ENCODE measurements at places on chromosomes 4 and X.

DNA sequence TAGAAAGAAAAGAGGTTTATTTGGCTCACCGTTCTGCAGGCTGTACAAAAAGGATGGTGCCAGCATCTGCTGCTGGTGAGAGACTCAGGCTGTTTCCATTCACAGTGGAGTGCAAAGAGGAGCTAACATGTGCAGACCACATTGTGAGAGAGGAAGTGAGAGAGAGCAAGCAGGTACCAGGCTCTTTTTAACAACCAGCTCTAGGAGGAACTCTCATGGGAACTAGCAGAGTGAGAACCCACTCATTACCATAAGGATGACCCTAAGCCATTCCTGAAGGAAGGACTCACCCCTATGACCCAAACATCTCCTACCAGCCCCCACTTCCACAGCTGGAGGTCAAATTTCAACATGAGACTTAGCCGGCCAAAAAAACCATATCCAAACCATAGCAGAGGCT, 158.6 kb upstream of the ADGRL3 start:
- H3K4me1 ChIP-seq = no peaks in the 10 kb centered on the region
- H3K36me3 ChIP-seq = no peaks in the 10 kb centered on the region
- no peak overlapping the region for H3K4me3 ChIP-seq
- no peak overlapping the region for H3K27ac ChIP-seq

GRCh38 chr4:26525136-26525770, 35.0 kb upstream of the CCKAR start:
- no peak overlapping the region for H3K4me3 ChIP-seq

DNA sequence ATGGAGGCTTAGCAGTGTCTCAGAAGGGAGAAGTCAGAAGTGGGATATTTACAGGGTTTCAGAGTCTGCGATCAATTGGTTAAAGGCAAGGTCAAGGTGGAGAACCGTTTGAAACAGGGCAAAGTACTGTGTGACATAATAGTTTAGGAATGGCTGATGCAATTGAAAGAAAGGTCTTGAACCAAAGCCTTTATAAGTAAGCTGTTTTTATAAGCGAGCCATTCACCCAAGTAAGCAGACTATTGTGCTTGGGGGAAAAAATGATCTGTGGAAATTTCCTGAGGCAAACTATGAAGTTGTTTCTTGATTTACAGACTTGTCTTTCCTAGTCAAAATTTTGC, 327.3 kb downstream of the CAMK2D start:
- no peaks in the 10 kb centered on the region for H3K27me3 ChIP-seq
- no peaks in the 10 kb centered on the region for H3K36me3 ChIP-seq
- DNase-seq = no peak
- no peak overlapping the region for H3K27ac ChIP-seq
- H3K4me1 ChIP-seq = no peaks in the 10 kb centered on the region

GRCh38 chrX:71532078-71532752, 689 bp upstream of the OGT start:
- no peak for DNase-seq
- peak overlapping the region; percentile 83 for H3K27ac ChIP-seq
- H3K36me3 ChIP-seq = no peaks in the 10 kb centered on the region
- H3K27me3 ChIP-seq = no peaks in the 10 kb centered on the region

DNA sequence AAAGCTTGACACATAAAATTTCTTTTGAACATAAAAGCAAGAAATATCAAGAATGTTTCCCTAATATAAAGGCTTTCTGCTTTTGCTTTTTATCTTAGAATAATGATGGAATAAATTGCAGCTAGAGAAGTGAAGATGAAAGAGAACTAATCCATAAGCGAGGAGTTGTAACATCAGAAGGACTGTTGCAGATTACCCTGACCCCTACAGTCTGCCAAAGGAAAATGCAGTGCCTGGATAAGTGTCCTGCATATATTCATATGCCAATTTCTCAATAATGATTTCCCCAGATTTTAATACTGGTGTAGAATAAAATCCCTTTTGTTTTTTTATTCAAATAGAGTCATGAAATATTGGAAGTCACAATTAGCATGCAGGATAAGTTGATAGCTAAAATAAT, 115.9 kb downstream of the MAGEC2 start:
- H3K4me1 ChIP-seq = no peaks in the 10 kb centered on the region
- no peak overlapping the region for H3K27ac ChIP-seq
- no peak overlapping the region for H3K4me3 ChIP-seq
- DNase-seq = no peak
- H3K36me3 ChIP-seq = no peaks in the 10 kb centered on the region

DNA sequence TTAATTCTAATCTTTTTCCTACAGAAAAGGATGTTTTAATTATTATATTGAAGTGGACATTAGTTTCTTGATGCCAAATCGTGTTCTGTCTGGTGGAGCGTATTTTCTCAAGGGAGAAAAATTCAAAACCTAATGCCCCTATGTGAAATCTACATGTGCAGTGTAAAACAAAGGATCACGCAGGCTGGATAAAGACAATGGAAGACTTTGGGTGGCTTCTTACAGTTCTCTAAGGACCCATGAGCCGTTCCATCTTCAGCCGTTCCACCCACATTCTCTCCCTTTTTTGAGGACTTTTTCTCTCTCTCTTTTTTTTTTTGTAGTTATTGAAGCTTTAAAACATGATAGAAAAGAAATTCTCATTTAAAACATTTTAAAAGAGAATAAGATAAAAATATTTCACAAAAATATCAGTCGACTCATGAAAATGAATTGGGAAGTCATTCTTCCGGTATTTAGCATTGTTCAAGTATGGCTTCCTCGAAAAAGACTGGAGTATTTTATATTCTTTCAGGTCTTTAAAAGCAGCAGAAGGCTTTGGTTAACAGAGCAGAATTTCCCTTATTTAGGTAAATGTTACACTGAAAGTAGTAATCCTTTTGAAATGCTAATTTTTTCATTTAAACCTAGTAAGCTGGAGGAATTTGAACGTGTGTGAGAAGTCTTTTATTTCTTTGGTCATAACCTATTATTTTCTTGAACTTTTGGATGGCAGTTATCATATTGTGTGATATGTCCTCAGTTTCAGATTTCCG, 11.0 kb downstream of the TENM3 start:
- DNase-seq = no peak
- no peaks in the 10 kb centered on the region for H3K36me3 ChIP-seq

DNA sequence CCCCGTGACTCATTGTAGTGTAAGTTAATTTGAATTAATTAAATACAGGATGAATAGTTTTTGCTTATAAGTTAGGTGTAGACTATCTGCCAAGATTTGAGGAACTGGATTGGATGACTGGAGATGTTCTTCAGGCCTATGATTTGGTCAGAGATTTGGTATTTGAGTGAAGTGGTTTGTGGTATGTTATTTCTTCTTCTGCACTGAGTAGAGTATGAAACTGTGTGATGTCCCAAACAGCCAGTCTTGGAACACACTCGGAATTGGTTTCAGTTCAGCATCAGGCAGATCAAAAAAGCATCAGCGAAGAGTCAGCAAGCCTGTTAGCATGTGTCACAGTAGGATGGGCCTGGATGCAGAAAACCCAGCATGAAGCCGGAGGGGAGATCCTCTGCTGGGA, 294.1 kb downstream of the ARHGAP10 start:
- no peak overlapping the region for H3K27ac ChIP-seq
- no peaks in the 10 kb centered on the region for H3K27me3 ChIP-seq
- peaks cover 8% of the 10 kb centered on the region for H3K36me3 ChIP-seq
- H3K4me3 ChIP-seq = no peak overlapping the region

- no peaks in the 10 kb centered on the region for H3K27me3 ChIP-seq
- H3K4me1 ChIP-seq = no peaks in the 10 kb centered on the region
- H3K36me3 ChIP-seq = no peaks in the 10 kb centered on the region
- no peak overlapping the region for H3K27ac ChIP-seq
- no peak for DNase-seq
These were observed 51.8 kb upstream of the JADE1 start for GRCh38 chr4:128757712-128758111.

- H3K4me3 ChIP-seq = no peak overlapping the region
- H3K36me3 ChIP-seq = no peaks in the 10 kb centered on the region
- no peaks in the 10 kb centered on the region for H3K4me1 ChIP-seq
- H3K27ac ChIP-seq = no peak overlapping the region
- H3K27me3 ChIP-seq = no peaks in the 10 kb centered on the region
These were observed 174.4 kb downstream of the RAB28 start for GRCh38 chr4:13309751-13310150.

- no peak for DNase-seq
- H3K4me1 ChIP-seq = peaks cover 1% of the 10 kb centered on the region
- no peaks in the 10 kb centered on the region for H3K36me3 ChIP-seq
- H3K27ac ChIP-seq = no peak overlapping the region
- H3K4me3 ChIP-seq = no peak overlapping the region
- H3K27me3 ChIP-seq = no peaks in the 10 kb centered on the region
These were observed 71.4 kb downstream of the RGS12 start for GRCh38 chr4:3364199-3364598.

- no peaks in the 10 kb centered on the region for H3K36me3 ChIP-seq
- H3K27me3 ChIP-seq = no peaks in the 10 kb centered on the region
- no peak overlapping the region for H3K4me3 ChIP-seq
- DNase-seq = no peak
- H3K4me1 ChIP-seq = no peaks in the 10 kb centered on the region
These were observed 119.1 kb upstream of the CNKSR2 start for GRCh38 chrX:21255032-21255618.

DNA sequence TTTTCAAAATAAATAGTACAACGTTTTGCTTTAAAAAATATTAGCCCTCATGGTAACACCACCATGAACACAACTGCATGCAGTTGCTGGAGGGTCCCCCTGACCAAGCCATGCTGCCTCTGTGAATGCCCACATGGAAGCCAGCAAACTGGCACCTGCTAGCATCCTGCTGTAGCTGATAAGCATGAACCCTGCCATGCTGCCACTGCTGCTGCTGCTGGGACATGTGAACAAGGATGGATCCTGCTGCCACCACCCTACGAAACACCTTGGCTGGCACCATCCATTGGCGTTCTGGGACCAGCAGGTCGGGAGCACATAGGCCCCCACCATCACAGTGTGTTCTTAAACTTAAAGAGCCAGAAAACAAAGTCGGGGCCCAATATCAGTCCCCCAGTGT, 83.9 kb downstream of the SATL1 start:
- no peaks in the 10 kb centered on the region for H3K27me3 ChIP-seq
- H3K36me3 ChIP-seq = no peaks in the 10 kb centered on the region
- no peak overlapping the region for H3K27ac ChIP-seq
- H3K4me3 ChIP-seq = no peak overlapping the region

- no peak overlapping the region for H3K4me3 ChIP-seq
- H3K27me3 ChIP-seq = no peaks in the 10 kb centered on the region
- no peaks in the 10 kb centered on the region for H3K36me3 ChIP-seq
These were observed 39.2 kb downstream of the SEL1L3 start for GRCh38 chr4:25823632-25824031.

- DNase-seq = no peak
- peaks cover 3% of the 10 kb centered on the region for H3K4me1 ChIP-seq
- no peaks in the 10 kb centered on the region for H3K36me3 ChIP-seq
- no peak overlapping the region for H3K27ac ChIP-seq
These were observed 3.1 kb downstream of the AMOT start for GRCh38 chrX:112837531-112837930.

- H3K27ac ChIP-seq = no peak overlapping the region
- H3K36me3 ChIP-seq = no peaks in the 10 kb centered on the region
- no peaks in the 10 kb centered on the region for H3K27me3 ChIP-seq
- DNase-seq = no peak
- H3K4me3 ChIP-seq = no peak overlapping the region
These were observed 160.7 kb upstream of the LDB2 start for GRCh38 chr4:17058916-17059741.

GRCh38 chrX:143663755-143664154, 27.9 kb upstream of the SLITRK4 start:
- no peaks in the 10 kb centered on the region for H3K27me3 ChIP-seq
- no peak for DNase-seq
- H3K4me1 ChIP-seq = no peaks in the 10 kb centered on the region

- no peak overlapping the region for H3K27ac ChIP-seq
- no peak overlapping the region for H3K4me3 ChIP-seq
- no peak for DNase-seq
- H3K27me3 ChIP-seq = no peaks in the 10 kb centered on the region
These were observed 44.9 kb upstream of the SLC25A31 start for GRCh38 chr4:127685292-127685691.

DNA sequence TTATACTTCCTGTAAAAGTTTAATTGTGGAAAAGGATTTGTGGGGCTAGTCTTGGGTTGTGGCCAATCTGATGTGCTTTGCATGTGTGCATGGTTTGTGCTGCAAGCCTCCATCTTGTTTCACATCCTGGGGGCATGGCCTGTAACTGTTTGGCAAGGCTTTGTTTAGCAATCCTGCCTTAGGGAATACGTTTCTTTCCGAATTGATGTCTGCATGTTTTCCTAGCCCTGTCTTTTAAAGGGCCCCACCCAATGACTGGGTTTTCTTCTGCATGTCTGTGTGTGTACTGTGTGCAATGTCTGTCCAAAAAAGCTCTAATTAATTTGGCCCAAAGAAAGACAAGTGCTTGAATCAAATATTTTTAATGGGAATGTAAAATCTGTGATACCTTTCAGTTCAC, 74.6 kb upstream of the MID1IP1 start:
- H3K27me3 ChIP-seq = no peaks in the 10 kb centered on the region
- H3K27ac ChIP-seq = no peak overlapping the region
- no peak for DNase-seq
- no peaks in the 10 kb centered on the region for H3K36me3 ChIP-seq

DNA sequence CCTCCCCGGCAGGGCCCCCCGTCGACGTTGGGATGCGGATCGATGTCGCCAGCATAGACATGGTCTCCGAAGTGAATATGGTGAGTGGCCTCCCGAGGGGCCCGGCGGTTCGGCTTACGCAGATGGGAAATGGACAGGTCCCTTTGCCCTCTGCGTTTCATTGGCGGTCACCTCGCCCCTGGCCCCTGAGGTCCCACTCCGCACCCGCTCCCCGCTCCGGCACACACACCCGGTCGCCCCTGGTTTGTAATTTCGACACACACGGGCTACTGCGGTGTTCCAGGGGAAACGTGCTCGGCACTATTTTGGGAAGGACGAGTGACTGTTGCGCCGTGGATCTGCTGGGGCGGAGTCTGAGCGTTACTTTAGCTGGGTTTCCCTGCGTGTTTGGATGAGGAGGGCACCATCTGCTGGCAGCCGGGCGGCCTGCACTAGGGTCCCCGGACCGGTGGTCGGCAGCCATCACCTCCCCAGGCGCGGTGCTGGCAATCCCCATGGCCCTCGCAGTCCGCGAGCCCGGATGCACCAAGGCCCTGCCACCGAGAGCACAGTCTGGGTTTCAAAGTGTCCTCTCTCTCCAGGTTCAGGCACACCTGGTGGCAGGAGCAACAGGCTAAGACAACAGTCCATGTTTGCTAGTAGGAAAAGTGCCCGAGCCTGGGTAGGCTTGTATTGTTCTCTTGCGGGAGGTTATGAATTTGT, 1.2 kb downstream of the GABRB1 start:
- no peaks in the 10 kb centered on the region for H3K36me3 ChIP-seq
- no peak overlapping the region for H3K27ac ChIP-seq
- H3K4me1 ChIP-seq = no peaks in the 10 kb centered on the region
- H3K4me3 ChIP-seq = peak overlapping the region; percentile 21
- H3K27me3 ChIP-seq = peaks cover 2% of the 10 kb centered on the region

DNA sequence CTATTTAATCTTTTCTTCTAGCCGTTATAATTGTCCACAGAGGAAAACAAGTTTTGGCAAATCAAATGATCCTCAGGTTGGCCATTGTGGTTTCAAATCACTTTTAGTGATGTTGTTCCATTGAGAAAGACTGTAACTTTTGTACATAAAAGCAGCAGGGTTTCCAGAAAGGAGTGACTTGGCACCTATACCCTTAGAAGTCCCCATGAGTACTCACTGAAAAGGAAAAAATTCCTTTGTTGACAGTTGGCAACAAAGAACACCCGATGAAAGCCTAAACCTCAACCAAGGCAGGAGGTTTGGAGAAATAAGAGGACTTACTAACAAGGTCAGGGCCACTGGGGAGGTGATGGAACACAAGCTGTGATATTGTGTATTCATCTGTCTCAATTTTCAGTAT, 474.4 kb downstream of the RAPGEF2 start:
- DNase-seq = no peak
- H3K4me1 ChIP-seq = no peaks in the 10 kb centered on the region

- no peak for DNase-seq
- H3K27ac ChIP-seq = peak overlapping the region; percentile 41
- H3K4me3 ChIP-seq = no peak overlapping the region
- peaks cover 54% of the 10 kb centered on the region for H3K4me1 ChIP-seq
- H3K27me3 ChIP-seq = no peaks in the 10 kb centered on the region
These were observed 73.2 kb downstream of the FBXW7 start for GRCh38 chr4:152462695-152463094.
